ENCODE measurements at places on chromosomes 12 and 14.

DNA sequence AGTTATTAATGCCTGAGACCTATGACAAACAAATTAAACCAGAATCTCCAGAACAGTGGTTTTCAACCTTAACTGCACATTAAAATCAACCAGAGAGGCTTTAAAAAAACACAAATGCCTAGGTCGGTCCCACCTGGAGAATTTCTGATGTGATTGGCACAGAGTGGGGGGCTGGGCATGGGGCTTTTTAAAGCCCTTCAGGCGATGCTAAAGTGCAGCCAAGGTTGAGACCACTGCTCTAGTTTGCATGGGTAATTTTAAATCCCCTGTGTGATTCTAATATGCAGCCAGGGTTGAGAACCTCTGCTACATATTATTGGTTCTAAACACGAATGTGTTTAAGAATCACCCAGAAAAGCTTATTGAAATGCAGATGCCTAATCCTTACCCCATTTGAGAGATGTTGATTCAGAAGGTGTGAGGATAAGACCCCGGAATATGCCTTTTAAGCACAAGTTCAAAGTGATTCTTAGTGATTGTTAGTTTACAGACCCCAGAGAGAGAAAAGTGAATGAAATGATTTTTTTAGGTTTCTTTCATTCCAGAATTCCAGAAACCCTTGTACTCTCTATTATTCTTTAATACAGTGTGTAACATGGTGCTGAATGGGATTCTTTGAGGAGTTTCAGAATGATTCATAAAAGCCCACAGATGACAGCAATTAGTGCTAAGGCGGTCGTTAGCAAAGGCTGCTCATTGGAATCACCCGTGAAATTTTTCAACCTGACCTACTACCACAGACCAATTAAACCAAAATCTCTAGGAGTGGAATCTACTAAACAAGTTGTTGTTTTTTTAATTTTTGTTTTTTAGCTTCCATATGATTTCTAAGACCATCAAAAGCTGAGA lies 44.9 kb downstream of the LIN7A start:
- DNase-seq, result no peak

DNA sequence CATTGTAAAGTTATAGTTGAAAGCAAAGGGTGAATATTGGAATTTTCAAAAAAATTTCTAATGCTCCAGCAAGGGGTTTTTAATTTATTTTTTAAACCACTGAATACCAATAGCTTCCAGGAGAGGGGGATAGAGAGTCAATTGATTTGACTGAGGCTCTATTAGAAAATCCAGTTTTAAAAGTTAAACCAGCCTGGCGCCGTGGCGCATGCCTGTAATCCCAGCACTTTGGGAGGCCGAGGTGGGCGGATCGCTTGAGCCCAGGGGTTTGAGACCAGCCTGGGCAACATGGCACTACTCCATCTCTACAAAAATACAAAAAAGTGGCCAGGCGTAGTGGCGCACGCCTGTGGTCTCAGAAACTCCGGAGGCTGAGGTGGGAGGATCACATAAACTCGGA lies 150.1 kb downstream of the SLC38A4 start:
- no peak for DNase-seq

DNA sequence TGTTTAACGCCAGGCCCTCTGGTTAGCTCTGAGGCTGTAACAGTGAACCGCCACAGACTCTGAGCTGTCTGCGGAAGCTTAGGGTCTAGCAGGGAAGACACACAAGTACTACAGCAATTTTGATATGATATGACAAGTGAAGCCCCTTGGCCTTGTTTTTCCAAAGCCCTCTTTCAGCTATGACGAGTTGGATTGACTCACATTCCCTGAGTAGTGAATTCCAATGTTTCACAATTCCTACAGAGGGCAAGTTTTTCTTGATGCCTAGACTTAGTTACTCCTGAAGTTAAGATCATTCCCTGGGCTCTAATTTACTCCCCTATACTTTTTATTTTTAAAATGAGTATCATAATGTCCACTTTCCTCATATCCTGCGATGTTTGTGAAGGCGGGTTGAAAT lies 53.3 kb upstream of the CISTR start:
- no peak for DNase-seq

DNA sequence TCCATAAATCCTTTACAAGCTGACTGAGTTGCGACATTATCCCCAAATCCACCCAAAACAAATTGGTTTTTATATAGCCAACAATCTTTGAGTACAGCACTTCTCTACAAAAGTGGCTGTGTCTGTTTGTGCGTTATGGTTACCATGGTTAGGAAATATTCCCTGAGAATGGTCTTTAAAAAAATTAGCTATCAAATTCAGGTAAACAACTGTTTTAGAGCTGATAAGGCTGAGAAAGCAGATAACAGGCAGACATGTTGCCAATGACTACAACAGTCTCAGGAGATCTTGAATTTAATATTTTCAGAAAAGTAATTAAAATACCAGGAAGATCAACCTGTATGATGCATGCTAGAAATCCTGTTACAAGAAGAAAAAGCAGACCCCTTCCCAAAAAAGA lies 248.0 kb downstream of the RASSF9 start:
- no peak for DNase-seq

DNA sequence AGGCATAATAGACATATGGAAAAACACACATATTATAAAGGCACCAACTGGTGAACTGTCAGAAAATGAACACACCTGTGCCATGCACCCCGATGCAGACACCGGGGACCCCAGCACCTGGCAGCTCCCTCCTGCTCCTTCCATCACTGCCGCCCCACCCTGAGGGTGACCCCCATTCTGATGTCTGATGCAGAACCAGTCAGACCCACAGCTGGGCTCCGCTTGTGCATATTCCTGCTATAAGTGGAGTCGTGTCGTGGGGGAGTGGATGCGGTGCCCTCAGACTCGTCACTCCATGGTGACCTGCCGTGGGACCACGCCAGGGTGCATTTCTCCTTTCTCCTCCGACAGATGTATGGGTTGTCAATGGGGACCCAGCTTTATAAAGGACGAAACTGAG lies 45.7 kb upstream of the MEG3 start:
- DNase-seq, result no peak

- DNase-seq, result no peak
These were observed 4.0 kb downstream of the LRP1-AS start for GRCh38 chr12:57143454-57143853.

DNA sequence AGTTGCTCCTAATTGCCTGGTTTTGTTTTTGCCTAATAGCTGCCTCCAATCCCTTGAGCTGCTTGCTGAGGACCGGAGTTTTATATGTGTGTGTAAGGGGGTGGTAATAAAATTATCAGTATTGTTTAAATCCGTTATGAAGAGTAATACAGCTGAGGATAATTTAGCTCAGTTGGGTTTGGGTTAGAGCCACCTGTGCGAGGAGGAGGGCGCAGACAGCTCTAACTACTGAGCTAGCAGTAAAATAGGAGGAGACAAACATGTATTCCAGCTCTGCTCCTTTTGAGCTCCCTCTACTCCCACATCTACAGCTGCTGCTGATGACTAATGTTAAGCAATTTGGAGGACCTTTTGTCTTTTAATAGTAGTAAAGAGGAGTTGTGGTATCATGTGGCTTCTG lies 61.5 kb downstream of the SPATS2 start:
- no peak for DNase-seq

DNA sequence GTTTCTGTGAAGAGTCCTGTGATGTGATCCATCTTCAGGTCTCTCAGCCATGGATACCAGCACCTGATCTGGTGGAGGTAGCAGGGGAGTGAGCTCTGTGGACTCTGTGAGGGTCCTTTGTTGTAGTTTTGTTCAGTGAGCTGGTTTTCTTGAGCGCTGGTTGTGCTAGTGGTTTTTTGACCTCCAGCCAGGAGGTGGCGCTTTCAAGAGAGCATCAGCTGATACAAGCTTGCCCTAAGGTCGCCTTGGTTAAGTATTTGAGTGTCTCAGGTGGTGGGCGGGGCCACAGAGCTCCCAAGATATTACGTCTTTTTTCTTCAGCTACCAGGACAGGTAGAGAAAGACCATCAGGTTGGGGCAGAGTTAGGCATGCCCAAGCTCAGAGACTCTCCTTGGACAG lies 139.7 kb downstream of the TTLL5 start:
- DNase-seq, result no peak

- DNase-seq, result peak; percentile 6
These were observed 596 bp upstream of the ZBTB39 start for GRCh38 chr12:57006809-57007475.

GRCh38 chr12:108833355-108833733 lies 24.0 kb downstream of the SSH1 start:
- DNase-seq, result no peak

GRCh38 chr14:22381408-22381760 lies 207.6 kb downstream of the DAD1 start:
- DNase-seq, result no peak

GRCh38 chr12:25995906-25996305 lies 37.4 kb downstream of the RASSF8 start:
- no peak for DNase-seq

- DNase-seq, result no peak
These were observed 12.7 kb downstream of the CSRP2 start for GRCh38 chr12:76866151-76866567.

GRCh38 chr14:56278383-56278782 lies 160.2 kb downstream of the PELI2 start:
- no peak for DNase-seq

- DNase-seq, result no peak
These were observed 727.6 kb downstream of the DIO2 start for GRCh38 chr14:79483477-79484388.

- DNase-seq, result no peak
These were observed 59.5 kb downstream of the DHRS2 start for GRCh38 chr14:23695664-23695999.

DNA sequence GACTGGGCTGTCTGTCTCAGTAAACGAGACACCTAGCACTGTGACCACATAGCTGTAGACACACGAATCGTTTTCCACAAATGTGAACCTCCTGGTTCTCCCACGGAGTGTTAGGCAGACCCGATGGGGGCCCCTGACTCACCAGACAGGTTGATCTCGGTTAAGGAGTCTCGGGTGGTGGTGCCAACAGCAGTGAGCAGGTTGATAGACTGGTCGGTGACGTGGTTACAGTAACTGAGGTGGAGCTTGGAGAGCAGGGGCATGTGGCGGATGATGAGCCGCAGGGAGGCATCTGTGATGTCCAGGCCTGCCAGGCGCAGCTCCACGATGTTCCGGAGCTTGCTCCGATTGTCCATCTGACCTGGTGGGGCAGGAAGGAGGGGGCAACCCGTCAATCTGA lies 39.8 kb downstream of the RNF34 start:
- DNase-seq, result no peak

DNA sequence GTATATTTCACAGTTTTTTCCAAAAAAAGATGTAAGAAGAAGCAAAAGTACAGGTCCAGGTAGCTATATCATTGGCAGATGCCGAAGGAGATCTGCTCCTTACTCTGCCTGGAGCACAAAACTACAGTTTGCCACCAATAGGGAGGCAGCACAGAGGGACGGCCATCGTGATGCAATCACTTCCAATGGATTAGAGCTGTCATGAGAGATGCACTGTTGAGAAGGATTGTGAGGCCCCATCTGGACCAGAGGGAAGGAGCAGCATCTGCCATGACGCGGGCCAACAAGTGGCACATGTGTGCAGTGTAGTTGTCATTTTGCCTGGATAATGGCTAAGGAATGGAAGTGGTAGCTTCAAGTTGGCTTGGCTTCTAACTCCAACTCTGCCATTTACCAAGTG lies 318.8 kb upstream of the FKBP4 start:
- DNase-seq, result no peak

GRCh38 chr14:36916668-36917067 lies 255.0 kb downstream of the PAX9 start:
- no peak for DNase-seq

GRCh38 chr14:53570411-53571387 lies 385.9 kb downstream of the BMP4 start:
- DNase-seq, result no peak

GRCh38 chr14:104883681-104884361 lies 18.8 kb downstream of the CEP170B start:
- DNase-seq, result no peak

GRCh38 chr14:105476097-105476830 lies 1.6 kb downstream of the CRIP2 start:
- DNase-seq, result no peak

- no peak for DNase-seq
These were observed 18.2 kb upstream of the PPFIBP1 start for GRCh38 chr12:27505761-27506160.

- no peak for DNase-seq
These were observed 10.8 kb downstream of the BMAL2 start for GRCh38 chr12:27343255-27344000.

- peak; percentile 38 for DNase-seq
These were observed 1.9 kb downstream of the LRRK2 start for GRCh38 chr12:40226705-40227104.

DNA sequence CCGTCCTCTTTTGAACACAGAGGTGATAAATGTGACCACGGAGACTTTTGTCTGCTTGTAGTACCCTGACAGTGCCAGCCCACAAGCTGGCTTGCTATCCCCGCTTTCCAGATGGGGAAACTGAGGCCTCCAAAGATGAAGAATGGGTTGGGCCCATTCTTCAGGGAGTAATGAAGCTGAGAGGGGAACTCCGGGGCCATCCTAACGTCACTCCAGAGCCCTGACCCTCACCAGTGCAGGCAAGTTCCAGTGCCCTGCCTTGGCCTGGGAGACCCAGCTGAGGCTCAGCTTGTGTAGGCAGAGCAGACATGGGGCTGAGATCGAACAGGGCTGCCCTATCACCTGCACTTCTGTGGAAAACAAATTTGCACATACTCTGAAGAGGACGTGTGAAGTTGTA lies 277.1 kb downstream of the DPF3 start:
- no peak for DNase-seq

GRCh38 chr12:123075087-123075645 lies 75.7 kb downstream of the PITPNM2 start:
- no peak for DNase-seq

GRCh38 chr14:100802766-100803165 lies 23.2 kb upstream of the MEG3 start:
- DNase-seq, result no peak

DNA sequence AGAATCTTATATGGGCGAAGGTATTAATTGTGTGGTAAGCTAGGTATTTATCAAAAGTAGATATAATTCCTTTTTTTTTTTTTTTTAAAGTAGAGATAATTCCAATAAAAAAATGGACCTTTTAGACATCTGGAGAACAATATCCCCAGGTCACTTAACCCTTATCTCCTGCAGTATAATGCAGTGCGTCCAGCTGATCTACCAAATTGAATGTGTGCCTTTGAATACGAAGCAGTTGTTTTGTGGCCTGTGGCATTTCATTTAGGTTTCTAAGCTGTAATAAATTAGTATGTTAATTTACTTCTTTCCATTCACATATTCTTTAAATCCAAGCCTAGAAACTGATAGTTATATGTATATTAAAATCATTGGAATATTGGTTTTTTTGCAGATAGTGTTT lies 3.1 kb downstream of the FUT8 start:
- DNase-seq, result no peak

GRCh38 chr12:46458500-46459102 lies 86.0 kb upstream of the SLC38A2 start:
- no peak for DNase-seq

GRCh38 chr12:50518090-50518489 lies 13.3 kb downstream of the DIP2B start:
- no peak for DNase-seq
